ENCODE measurements at places on chromosomes 1 and 21.

- DNase-seq = no peak
Measured at GRCh38 chr1:218250492-218250891, 34.6 kb upstream of the RRP15 start.

DNA sequence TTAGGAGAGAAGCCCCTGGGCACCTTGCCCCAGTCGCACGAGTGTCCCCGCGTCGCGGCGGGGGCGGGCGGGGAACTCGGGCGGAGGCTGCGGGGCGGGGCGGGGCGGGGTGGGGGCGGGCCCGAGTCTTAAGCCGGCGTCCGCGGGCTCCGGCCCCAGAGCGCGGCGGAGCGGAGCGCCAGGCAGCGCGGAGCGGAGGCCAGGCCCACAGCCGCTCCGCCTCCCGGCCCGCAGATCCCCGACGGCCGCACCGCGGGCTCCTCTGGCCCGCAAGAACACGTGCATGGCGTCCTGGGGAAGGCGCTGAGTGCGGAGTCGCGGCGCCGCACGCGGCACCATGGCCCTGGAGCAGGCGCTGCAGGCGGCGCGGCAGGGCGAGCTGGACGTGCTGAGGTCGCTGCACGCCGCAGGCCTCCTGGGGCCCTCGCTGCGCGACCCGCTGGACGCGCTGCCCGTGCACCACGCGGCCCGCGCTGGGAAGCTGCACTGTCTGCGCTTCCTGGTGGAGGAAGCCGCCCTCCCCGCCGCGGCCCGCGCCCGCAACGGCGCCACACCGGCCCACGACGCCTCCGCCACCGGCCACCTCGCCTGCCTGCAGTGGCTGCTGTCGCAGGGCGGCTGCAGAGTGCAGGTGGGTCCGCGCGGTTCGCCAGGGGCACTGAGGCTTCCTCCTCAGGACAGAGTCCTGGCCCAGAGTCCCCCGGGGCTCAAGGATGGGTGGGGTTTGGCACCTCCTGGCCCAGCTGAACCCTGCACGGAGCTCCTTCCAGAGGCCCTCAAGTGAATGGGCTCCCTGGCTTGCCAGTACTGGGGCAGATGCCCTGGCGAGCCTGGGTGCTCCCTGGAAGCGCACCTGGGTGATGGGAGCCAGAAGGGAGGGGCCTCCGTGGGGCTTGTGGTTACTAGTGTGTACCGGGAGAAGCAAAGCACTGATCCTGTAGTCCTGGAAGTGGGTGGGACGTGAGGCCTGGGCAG is at the start of gene ESPN:
TSS of gene ESPN (plus strand) at position 158 of the 975 bp plus-strand sequence. CDS start at position 338, 180 bp downstream.
- DNase-seq = no peak

GRCh38 chr21:41304068-41304720 is 12.4 kb upstream of the FAM3B start:
- no peak for DNase-seq

- no peak for DNase-seq
Measured at GRCh38 chr1:55188909-55189308, 26.3 kb downstream of the USP24 start.

- no peak for DNase-seq
Measured at GRCh38 chr1:155175281-155175926, 1.8 kb downstream of the TRIM46 start.

GRCh38 chr1:117564227-117565075 is 41.4 kb upstream of the TENT5C start:
- no peak for DNase-seq

- no peak for DNase-seq
Measured at GRCh38 chr1:112371775-112372174, 24.2 kb upstream of the CTTNBP2NL start.

DNA sequence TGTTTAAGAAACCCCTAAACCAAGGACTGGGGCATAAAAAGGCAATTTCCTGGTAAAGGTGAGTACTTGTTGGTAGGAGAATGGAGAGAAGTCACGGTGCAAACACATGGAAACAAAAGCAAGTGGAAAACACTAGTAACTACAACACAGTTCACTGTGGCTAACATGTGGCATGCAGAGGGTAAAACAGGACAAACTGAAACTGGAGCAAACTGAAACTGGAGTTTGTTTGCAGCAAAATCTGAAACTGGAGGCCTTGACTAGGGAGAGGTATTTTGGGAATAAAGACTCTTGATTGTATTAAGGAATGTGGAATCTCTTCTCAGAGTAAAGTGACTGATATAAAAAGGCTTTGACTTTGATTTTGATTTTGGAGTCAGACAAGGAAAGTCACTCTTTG is 376.3 kb upstream of the PRMT6 start:
- no peak for DNase-seq

GRCh38 chr1:228141226-228142044 is 1.4 kb downstream of the GUK1 start:
- DNase-seq = peak; percentile 18

DNA sequence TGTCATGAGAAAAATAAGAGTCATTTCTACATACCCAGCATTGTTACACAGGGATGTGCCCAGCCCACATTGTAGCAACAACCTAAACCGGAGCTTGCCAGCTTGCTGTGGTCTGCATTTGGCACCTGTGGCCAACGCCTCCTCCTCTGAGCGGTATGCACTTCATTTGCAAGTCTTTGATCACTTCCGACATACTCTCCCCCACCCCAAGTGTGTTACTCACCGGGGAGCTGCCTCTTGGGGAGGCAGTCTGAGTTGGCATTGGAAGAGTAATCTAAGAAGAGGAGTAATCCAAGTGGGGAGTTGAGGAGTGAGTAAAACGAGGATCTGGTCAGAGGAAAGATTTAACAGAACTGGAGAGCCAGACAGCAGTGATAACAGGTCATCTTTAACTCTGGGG is 3.8 kb downstream of the BCL9 start:
- DNase-seq = no peak

- no peak for DNase-seq
Measured at GRCh38 chr1:180343921-180344769, 114.1 kb downstream of the LHX4 start.

GRCh38 chr1:203034422-203035110 is 8.3 kb downstream of the PPFIA4 start:
- no peak for DNase-seq

DNA sequence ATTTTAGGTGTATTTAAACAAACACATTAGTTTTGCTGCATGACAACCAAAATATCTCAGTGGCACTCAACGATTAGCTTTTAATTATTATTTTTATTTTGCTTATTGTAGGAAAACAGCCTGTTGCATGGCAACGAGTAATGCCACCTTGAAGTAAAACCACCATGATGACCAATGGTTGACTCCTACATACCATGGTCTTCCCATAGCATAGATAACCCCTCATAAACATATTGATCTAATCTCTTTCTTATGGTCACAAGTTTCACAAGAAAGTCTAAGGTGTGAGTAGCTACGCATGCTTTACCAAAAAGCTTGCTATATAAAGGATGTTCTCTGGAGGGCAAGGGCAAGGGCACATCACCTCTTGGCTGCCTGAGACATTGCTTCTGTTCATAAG is 61.5 kb upstream of the PTBP2 start:
- DNase-seq = no peak

GRCh38 chr1:245258271-245258920 is 103.6 kb downstream of the KIF26B start:
- no peak for DNase-seq

DNA sequence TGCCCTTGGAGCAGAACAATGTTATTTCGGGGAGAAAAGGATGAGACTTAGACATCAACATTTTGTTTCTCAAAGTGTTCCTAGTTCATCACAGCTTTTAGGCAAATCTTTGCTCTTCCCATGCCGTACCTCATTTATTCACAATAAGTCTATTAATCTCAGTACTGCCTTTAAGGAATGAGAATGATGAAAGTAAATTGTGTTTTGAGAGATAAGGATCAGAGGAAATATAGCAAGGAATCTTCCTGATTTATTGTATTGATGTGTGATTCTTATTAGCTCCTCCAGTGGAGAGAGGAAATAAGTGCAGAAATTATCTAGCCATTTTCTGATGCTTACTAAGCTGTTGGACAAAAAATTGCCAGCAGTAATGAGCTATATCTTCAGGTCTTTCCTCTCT is 2.0 kb downstream of the POLR3C start:
- no peak for DNase-seq

GRCh38 chr1:64790832-64791487 is 46.1 kb downstream of the RAVER2 start:
- DNase-seq = no peak
